ENCODE measurements at places on chromosomes 12 and 14.

GRCh38 chr12:38639625-38640024 lies 265.8 kb downstream of the CPNE8 start:
- DNase-seq, result no peak
- no peaks in the 10 kb centered on the region for H3K27me3 ChIP-seq
- H3K4me3 ChIP-seq, result no peak overlapping the region
- no peaks in the 10 kb centered on the region for H3K4me1 ChIP-seq
- no peak overlapping the region for H3K27ac ChIP-seq
- no peaks in the 10 kb centered on the region for H3K36me3 ChIP-seq

DNA sequence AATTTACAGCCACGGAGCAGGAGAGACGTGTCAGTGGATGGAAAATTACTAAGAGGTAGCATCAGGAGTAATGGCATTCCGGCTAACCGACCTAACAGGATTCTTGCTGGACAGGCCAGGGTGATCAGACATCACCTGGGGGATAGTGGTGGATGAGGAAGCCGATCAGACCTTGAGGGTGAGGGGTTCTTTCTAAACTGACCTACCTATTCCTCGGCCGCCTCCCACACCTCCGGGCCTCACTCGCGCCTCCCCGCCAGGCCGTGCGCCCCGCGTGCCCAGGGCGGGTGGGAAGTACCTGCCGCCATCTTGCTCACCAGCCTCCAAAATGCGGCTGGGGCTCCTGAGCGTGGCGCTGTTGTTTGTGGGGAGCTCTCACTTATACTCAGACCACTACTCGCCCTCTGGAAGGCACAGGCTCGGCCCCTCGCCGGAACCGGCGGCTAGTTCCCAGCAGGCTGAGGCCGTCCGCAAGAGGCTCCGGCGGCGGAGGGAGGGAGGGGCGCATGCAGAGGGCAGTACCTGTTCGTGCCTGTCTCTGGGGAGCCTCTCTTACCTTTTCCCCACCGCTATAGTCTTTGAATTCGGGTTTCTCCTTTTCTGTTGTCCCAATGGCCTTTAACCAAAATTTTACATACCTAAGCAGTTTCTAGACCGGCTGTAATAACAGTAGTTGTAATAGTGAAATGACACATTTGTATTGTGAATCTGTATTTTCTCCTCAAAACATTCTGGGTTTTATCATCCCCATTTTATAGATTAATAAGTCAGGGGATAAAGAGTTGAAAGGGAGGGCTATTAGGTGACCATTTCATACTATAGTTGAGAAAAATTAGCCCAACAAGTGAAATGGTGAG lies at the start of gene TMPRSS12:
Gene TMPRSS12 (plus strand): TSS at position 290 of the 857 bp plus-strand sequence. CDS start 39 bp downstream, at position 329.
- no peak within 1 kb of the TSS for H3K4me3 ChIP-seq
- H3K4me1 ChIP-seq, result no peaks in the 10 kb centered on the region
- no peaks in the 10 kb centered on the region for H3K27me3 ChIP-seq
- H3K36me3 ChIP-seq, result no peaks in the 10 kb centered on the region
- no peak within 1 kb of the TSS for H3K27ac ChIP-seq

DNA sequence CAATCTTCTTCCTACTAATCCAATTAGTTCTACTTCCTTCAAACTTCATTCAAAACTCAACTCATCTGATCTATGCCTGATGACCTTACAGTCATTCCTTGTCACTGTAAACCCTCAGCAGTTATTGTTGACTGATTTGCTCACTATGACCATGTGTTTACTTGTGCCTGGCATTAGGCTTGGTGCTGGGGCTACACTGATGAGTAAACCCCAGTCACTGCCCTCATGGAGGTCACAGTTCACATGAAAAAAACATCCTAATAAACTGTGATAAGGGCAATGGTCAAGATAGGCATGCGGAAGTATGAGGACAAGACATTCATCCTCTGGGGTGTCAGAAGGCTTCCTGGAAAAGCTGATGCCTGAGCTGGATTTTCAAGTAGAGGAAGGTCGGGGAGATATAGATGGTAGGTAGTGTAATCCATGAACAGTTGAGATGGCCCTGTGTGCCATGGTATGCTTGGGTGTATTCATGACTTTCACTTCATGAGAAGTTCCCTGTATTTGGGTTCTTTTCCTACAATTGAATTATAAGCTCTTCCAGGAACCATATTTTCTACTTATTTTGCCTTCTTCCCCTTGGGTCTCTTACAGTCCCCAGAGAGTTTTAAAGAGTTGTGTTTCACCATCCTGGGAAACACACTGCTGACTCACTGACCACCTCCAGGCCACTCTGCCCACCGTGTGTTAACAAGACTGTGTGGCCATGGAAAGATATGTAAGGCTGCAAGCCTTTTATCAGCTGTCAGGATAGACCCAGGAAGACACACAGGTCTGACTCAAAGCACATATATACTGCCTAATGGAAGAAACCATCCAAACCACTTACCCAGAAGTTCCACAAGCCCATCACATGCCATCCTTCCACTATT lies 38.7 kb upstream of the DUSP6 start:
- H3K4me3 ChIP-seq, result no peak overlapping the region
- H3K27ac ChIP-seq, result peak overlapping the region; percentile 20
- H3K36me3 ChIP-seq, result no peaks in the 10 kb centered on the region
- peaks cover 11% of the 10 kb centered on the region for H3K4me1 ChIP-seq
- no peaks in the 10 kb centered on the region for H3K27me3 ChIP-seq

GRCh38 chr14:22767323-22767589 lies 768 bp downstream of the OXA1L start:
- peaks cover 27% of the 10 kb centered on the region for H3K36me3 ChIP-seq
- peak overlapping the region; percentile 77 for H3K27ac ChIP-seq

- DNase-seq, result no peak
- no peaks in the 10 kb centered on the region for H3K36me3 ChIP-seq
- H3K4me1 ChIP-seq, result no peaks in the 10 kb centered on the region
- no peak overlapping the region for H3K27ac ChIP-seq
- H3K4me3 ChIP-seq, result no peak overlapping the region
These were observed 92.5 kb downstream of the ATP23 start for GRCh38 chr12:58033831-58034230.

- peak overlapping the region; percentile 43 for H3K27ac ChIP-seq
- no peaks in the 10 kb centered on the region for H3K4me1 ChIP-seq
- no peaks in the 10 kb centered on the region for H3K36me3 ChIP-seq
- H3K27me3 ChIP-seq, result no peaks in the 10 kb centered on the region
These were observed 119.9 kb upstream of the LHX5 start for GRCh38 chr12:113591480-113591974.

- no peak overlapping the region for H3K27ac ChIP-seq
- no peaks in the 10 kb centered on the region for H3K27me3 ChIP-seq
- DNase-seq, result no peak
- no peak overlapping the region for H3K4me3 ChIP-seq
These were observed 190.2 kb upstream of the CNOT2 start for GRCh38 chr12:70052931-70053497.

DNA sequence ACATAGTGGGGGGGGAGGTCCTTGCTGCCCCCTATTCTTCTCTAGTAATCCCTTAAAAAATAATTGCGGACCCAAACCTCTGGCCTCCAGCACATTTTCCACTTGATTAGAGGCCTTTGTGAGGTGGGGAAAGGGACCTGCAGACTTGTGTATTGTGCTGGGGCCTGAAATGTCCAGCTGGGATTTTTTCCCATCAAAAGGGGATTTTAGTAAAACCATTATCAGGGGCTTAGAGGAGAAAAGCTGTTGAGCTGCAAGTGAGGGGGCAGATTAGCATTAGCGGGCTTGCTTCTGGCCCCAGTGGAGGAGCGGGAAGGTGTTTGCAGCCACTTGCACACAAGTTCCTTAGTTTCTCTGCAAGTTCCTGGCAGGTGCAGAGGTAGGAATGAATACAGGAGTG lies 13.9 kb downstream of the FBXL14 start:
- H3K27ac ChIP-seq, result no peak overlapping the region
- H3K36me3 ChIP-seq, result no peaks in the 10 kb centered on the region
- peaks cover 5% of the 10 kb centered on the region for H3K4me1 ChIP-seq
- DNase-seq, result no peak

GRCh38 chr14:99891900-99892299 lies 98.7 kb downstream of the EML1 start:
- no peak overlapping the region for H3K4me3 ChIP-seq
- no peaks in the 10 kb centered on the region for H3K27me3 ChIP-seq
- no peak overlapping the region for H3K27ac ChIP-seq
- DNase-seq, result no peak

DNA sequence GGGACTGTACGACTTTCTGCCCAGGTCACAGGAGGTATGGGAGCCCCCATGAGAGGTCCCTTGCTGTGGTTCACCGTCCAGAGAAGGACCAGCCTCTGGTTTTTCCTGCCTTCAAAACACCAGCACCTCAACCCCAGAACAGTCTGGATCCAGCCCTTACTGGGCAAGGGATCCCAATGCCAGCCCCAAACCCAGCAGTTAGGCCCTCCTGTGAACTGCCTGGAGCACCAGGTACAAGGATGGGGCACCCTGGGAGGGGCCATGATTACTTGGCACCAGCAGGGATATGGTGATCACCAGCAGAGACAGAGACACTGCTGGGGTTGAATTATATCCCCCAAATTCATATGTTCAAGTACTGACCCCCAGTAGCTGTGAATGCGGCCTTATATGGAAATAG lies 20.0 kb downstream of the ANHX start:
- no peak for DNase-seq
- H3K27ac ChIP-seq, result no peak overlapping the region
- H3K27me3 ChIP-seq, result no peaks in the 10 kb centered on the region
- H3K4me1 ChIP-seq, result no peaks in the 10 kb centered on the region

GRCh38 chr14:67468378-67468730 lies 20.2 kb downstream of the TMEM229B start:
- no peak overlapping the region for H3K27ac ChIP-seq
- no peak overlapping the region for H3K4me3 ChIP-seq
- no peak for DNase-seq
- no peaks in the 10 kb centered on the region for H3K36me3 ChIP-seq
- H3K4me1 ChIP-seq, result peaks cover 34% of the 10 kb centered on the region

- H3K4me1 ChIP-seq, result no peaks in the 10 kb centered on the region
- no peak for DNase-seq
- no peaks in the 10 kb centered on the region for H3K27me3 ChIP-seq
- H3K27ac ChIP-seq, result no peak overlapping the region
These were observed 124.5 kb upstream of the PLXNC1 start for GRCh38 chr12:94023879-94024278.

- peak; percentile 3 for DNase-seq
- H3K27me3 ChIP-seq, result no peaks in the 10 kb centered on the region
- H3K36me3 ChIP-seq, result no peaks in the 10 kb centered on the region
- H3K4me3 ChIP-seq, result no peak overlapping the region
- no peak overlapping the region for H3K27ac ChIP-seq
These were observed 55.3 kb downstream of the PLEKHG3 start for GRCh38 chr14:64759555-64759938.

DNA sequence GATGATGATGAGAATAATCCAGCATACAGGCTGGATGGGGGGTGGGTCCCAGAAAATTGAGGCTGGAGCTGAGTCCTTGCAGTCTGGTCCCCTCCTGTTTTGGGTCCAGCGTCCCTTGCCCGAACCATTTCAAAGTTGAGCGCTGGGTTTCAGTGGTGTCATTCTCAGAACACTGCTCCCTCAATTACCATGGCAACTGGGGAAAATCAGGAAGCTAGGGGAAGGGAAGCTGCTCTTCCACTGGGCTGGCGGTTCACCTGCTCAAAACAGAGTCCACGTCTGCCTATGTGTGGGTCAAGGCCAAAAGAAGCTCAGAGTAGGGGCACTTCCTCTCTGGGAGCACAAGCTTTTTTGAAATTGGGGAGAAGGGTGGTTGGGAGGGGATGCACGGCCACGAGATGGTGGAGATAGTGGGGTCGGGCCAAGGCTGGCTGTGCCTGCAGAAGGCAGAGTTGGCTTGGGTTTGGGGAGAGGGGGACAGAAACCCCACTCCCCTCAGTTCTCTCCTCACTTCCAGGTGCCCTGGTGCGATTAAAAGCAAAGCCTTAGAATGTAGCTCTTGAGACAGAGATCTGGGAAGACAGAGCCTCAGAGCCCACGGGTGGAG lies 1.7 kb upstream of the NOS1 start:
- no peak overlapping the region for H3K27ac ChIP-seq
- no peaks in the 10 kb centered on the region for H3K27me3 ChIP-seq
- no peak for DNase-seq

All from CD8-positive, alpha-beta memory T cell (primary cell).